T-cell (primary cell): ENCODE measurements at places on chromosomes 2 and 18. TPM values are rescaled to one million over a fixed set of nuclear protein-coding genes. Genes with fewer than 3 reads are reported as not detected.

GRCh38 chr2:43513796-43514195, 82.0 kb downstream of the THADA start:
- DNase-seq, result no peak

GRCh38 chr18:36771245-36771644, 57.6 kb downstream of the TPGS2 start:
- DNase-seq, result no peak

GRCh38 chr2:73776869-73777519, 2.9 kb downstream of the DUSP11 start:
- DNase-seq, result no peak

GRCh38 chr2:198165289-198165688, 360.9 kb downstream of the PLCL1 start:
- no peak for DNase-seq

IRS1 gene
- 3.7 TPM for total RNA-seq

PTPRM gene
- 4.1 TPM for total RNA-seq
